Activated CD4-positive, alpha-beta T cell treated with anti-CD3 and anti-CD28 coated beads for 4 hours (primary cell): ENCODE measurements at places on chromosomes 1 and 21.
A peak's percentile ranks its signal among the peaks of the same experiment; 100 is the strongest.

DNA sequence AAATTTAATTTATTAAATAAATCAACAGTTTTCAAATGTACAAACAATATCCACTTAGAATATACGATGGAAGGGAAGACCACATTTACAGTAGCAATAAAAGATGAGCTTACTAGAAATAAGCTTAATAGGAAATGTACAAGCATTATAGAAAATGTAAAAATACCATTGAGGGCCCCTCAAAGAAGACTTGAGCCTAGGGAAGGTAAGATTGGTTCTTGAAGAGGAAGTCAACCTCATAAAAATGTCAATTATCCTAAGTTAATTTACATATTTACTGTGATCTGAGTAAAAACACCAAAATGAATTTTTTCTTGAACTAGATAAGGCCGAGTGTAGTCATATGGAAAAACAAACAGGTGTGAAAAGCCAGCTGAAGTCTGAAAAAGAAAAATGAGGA, 39.7 kb upstream of the TRIM67 start:
- DNase-seq: no peak

DNA sequence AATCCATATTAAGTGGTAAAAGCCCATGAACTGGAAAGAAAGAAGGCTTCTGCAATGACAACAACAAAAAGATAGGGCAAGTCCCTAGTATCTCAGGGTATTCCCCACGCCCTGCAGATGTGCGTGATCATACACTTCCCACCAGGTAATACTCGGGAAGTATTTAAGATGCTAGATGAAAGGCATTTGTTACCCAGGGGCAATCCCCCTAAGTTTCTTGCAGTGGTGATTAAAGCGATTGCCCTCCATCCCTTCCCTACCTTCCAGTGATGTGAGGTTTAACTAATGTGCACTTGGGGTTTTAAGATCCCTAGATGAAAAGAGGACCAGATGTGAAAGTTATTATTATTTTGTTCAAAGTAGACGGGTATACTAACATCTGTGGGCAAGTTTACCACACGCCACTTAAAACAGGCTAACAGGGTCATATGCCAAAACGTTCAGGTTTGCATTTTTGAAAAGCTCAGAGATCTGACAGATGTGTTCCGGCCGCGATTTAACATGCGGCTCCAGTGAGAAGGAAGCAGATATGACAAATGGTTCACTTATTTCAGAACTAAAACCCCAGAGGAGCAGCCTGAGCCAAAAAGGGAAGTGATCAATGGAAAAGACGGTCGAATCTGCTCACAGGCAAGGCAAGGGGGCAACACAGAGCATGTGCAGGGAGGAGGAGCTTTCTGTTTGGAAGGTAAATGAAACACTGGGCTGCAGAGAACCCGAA, 17.4 kb downstream of the TIAM1 start:
- peak; percentile 40 for DNase-seq

- DNase-seq: no peak
Observed at GRCh38 chr1:43204394-43204793, 32.3 kb downstream of the CFAP57 start.

DNA sequence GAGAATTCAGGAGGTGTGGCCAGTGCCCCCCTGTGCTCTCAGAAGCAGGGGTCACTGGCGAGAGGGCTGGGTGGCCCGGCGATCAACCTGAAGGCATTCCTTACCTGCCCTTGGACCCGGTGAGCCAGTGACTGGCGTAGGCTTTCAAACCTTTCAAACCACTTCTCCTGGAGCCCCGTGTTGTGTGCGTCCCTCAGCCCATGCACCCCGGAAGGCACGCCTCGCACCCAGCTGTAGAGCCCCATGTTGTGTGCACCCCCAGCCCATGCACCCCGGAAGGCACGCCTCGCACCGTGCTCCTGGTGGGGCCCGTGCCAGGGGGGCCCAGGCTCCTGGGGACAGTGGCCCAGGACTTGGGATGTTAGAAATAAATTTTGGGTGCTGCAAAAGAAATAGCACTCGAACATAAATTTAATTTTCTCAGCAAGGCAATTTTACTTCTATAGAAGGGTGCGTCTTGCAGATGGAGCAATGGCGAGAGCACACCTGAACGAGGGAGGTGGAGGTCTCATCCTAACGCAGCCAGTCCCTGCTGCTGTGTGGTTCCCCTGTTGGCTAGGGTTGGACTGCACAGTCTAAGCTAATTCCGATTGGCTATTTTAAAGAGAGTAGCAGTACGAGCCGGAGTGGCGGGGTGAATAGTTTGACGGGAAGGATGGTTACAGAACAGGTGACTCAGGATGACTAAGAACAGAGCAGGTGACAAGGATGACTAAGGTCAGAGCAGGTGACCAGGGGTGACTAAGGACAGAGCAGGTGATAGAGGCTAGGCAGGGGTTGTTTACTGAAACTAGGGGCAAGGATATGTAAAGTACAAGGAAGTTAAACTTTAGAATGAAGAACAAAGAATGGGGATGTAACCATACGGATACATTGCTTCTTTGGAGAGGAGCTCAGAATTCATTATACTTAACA, 47.4 kb downstream of the PRKCZ start:
- DNase-seq: no peak

DNA sequence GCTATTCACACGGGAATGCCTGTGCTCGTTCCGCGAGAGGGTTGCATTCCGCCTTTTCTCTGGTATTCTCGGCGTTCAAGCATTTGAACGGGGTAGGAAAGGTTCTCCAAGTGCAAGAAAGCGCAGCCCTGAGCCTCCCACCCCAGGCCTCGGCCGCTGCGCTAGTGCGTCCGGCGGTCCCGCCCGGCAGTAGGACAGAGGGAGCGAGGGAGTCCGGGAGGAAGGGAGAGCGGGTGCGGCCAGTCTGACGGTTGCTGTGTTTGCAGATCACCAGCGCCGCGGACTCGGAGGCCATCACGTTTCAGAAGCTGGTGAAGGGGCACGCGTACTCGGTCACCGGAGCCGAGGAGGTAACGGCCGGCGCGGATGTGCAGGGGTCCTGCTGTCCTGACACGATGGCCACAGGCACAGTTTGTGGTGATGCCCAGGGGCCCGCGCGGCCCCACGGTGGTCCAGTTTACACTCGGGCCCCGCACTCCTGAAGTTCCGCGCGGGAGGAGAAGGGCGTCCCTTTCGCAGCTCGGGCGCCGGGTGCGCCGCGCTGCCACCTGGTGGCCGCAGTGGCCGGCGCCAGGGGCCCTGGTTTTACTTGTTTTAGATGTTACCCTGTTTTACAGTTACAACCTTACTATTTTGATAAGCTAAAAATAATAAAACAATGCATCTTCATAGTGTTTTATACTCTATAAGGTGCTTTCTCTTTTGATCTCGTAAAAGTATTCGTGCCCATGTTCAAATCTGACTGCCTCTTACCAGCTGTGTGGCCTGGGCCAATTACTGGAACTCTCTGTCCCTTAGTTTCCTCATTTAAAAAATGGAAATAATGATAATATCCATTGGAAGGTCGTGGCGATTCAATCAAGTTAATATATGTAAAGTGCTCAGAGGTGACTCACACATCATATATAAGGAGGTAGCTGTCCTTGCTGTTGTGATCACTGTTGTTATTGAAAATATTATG, 36.7 kb downstream of the CAPN2 start:
- DNase-seq: peak; percentile 66

DNA sequence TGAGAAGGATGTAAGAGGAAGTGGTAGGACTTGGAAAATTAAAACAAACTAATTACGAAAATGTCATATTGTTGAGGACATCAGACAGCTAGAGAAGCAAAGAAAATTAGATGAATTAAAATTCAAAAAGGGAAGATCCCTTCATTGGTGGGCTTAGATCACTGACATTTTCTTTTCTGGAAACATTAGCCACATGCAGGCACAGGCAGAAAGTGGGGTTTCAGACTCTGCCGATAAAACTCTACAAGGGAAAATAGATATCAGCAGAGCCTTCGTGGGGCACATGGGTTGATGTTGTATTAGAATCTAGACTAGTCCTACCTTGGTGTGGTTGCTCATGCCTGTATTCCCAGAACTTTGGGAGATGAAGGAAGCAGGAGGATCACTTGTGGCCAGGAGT, 12.4 kb upstream of the RGS1 start:
- DNase-seq: no peak

DNA sequence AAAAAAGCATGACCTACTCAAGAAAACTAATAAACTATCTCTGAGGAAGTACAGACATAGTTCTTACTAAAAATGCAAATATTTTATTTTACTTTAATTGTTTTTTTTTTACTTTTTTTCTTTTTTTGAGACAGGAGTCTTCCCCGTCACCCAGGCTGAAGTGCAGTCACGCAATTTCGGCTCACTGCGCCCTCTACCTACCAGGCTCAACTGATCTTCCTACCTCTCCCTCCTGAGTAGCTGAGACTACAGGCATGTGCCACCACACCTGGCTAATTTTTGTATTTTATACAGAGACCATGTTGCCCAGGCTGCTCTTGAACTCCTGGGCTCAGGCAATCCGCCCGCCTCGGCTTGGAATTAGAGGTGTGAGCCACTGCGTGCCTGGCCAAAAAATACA, 1263.1 kb downstream of the KCNT2 start:
- DNase-seq: no peak

GRCh38 chr1:14968251-14968851, 185.2 kb upstream of the TMEM51 start:
- no peak for DNase-seq

DNA sequence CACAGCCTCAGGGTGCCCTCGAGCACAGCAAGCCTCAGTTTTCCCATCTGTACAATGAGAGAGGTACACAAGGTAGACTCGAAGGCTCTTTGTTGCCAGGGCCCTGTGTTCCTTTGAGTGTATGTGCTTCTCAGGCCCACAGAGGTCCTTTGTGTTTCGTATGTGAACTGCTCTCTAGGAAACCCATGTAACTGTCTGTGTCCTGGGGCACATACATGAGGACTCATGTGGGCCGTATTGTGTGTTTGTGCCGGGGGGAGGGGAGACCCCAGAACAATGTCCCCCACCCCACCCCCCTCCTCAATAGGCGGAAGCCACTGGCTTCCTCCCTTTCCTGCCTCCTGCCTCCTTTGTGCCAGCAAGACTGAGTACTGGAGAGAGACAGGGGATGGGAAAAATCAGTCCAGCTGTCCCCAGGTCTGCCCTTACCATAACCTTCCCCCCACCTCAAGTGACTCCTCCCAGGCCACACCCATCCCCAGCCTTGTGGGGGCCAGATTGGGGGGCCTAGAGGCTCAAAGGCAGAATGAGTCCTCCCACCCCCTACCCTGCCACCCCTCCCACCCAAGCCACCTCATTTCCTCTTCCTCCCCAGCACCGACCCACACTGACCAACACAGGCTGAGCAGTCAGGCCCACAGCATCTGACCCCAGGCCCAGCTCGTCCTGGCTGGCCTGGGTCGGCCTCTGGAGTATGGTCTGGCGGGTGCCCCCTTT, at the start of gene TIE1:
TIE1 (plus strand) TSS at position 605 of the 717 bp plus-strand sequence; CDS start at position 695, 90 bp downstream.
- no peak for DNase-seq

DNA sequence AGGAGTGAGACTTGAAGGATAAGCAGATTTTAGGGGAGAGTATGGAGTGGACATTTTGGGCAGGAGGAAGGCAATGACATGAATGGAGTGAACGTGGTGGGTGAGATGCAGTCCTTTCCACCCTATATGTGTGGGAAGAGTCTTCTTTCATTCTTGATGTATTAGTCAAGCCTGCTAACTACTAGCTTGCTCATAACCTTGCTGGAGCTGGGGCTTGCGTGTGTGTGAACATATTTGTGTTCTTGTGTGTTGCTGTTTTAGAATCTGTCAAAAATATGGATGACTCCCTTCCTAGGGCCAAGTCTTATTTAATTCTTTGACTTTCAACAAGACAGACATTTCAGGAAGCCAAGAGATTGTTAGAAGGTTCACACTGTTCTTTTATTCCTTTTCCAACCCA, 132.7 kb downstream of the UCK2 start:
- DNase-seq: no peak

GRCh38 chr1:241962153-241962552, 4.6 kb downstream of the BECN2 start:
- DNase-seq: no peak

- DNase-seq: no peak
Observed at GRCh38 chr1:119364640-119365039, 3.9 kb upstream of the HAO2 start.

GRCh38 chr1:229028544-229028943, 242.4 kb upstream of the RAB4A start:
- no peak for DNase-seq

DNA sequence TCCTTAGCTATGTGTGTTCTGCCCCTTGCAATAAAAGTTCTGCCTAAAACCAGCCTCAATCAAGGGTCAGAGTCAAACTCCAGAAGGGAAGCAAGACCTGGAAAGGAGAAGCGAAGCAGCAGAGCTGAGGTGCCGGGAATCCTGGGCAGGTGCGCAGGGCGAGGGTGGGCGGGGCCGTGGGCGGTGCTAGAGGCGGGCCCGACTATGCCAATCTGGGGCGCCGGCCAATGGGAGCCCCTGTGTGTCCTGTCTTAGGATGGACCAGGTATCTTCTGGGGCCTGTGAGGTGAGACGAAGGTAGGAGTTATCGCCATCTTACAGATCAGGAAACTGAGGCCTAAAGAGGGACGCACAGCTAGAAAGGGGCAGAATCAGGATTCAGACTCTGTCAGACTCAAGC, 120.3 kb downstream of the PTPRU start:
- DNase-seq: no peak

DNA sequence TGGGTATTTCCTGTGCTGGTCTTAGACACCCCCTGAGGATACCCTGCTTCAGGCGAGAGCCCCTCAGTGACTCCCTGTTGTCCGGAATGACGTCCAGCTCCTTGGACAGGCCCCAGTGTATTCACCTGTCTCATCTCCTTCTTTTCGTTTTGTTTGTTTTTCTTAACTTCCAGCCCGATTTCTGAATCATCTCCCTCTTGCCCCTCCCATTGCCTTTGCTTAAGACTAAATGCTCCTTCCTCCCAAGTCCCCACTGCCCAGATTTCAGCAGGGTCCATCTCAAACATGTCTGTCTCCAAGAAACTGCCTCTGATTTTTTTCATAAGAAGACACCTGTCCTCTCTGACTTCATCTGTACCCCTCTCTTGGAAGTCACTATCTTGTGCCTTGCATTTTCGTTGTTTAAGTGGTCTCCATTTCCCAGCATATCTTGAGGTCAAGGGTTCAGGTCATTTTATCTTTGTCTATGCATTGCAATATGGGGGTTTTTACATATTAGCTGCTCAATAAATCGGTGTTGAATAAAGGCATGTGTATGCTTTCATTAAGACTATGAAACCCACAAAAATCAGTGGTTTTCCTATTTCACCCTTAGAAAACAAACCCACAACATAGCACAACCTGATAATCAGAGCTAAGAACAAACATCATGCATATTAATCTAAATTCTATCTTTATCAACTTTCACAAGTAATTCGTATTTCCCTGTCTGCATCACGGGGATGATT, 58.4 kb upstream of the LGALS8 start:
- DNase-seq: no peak

DNA sequence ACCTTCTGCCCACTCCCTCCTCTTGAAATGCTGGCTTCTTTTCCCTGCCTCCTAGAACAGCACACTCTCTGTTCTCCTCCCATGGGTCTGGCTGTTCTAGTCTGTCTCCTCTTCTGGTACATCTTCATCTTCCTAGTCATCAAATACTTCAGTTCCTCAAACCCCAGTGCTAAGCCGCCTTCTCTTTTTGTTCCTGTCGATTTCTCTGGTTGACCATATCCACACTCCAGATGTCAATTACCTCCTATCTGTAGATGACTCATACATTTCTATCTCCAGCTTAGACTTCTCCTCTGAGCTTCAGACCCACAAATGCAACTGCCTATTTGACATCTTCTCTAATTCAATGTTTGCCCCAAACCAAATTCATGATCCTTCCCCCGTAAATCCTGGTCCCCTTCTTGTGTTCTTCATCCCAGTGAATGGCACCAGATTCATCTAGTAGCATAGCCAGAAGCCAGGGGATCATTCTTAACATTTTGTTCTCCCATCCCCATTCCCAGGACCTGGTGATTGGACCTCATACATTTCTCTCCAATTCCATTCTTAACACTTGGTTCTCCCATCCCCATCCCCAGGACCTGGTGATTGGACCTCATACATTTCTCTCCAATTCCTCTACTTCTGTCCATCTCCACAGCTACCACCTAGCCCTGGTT, 35.9 kb downstream of the USP24 start:
- no peak for DNase-seq
